Bronchial smooth muscle cell (primary cell): ENCODE measurements at places on chromosomes 16 and 17. TPM values are rescaled to one million over a fixed set of nuclear protein-coding genes. Genes with fewer than 3 reads are reported as not detected.

The SLC4A1 gene
- not detected in 2 replicates for total RNA-seq

The DCUN1D3 gene
- total RNA-seq: 18.0 and 18.8 TPM in 2 replicates

The ERAL1 gene
- 11.1 and 12.5 TPM in 2 replicates for total RNA-seq

The PTGES3L gene
- 0.16 TPM in 1 of 2 replicates, not detected in the other for total RNA-seq

The SMIM5 gene
- total RNA-seq: not detected in 2 replicates

The FOXC2 gene
- 0.17 and 0.32 TPM in 2 replicates for total RNA-seq

The NDUFAB1 gene
- 36.8 and 53.0 TPM in 2 replicates for total RNA-seq

The CCL3 gene
- total RNA-seq: not detected in 2 replicates

The AANAT gene
- not detected in 2 replicates for total RNA-seq

The CEP20 gene
- 24.3 and 30.6 TPM in 2 replicates for total RNA-seq

The AMZ2 gene
- total RNA-seq: 64.6 and 83.1 TPM in 2 replicates

The TBC1D3G gene
- not detected in 2 replicates for total RNA-seq

The SLC47A1 gene
- 0.16 TPM in 1 of 2 replicates, not detected in the other for total RNA-seq

The ARHGAP27 gene
- total RNA-seq: 2.2 and 3.8 TPM in 2 replicates

The IRX5 gene
- 0.09 TPM in 1 of 2 replicates, not detected in the other for total RNA-seq

The GAST gene
- total RNA-seq: not detected in 2 replicates

The CDRT15L2 gene
- not detected in 2 replicates for total RNA-seq

The ARHGDIG gene
- 0.77 and 0.79 TPM in 2 replicates for total RNA-seq
